ENCODE measurements at places on chromosomes 5 and 9.
A peak's percentile ranks its signal among the peaks of the same experiment; 100 is the strongest.

GRCh38 chr5:149798466-149798865 lies 68.4 kb downstream of the PPARGC1B start:
- no peak for DNase-seq

- DNase-seq = no peak
Measured at GRCh38 chr9:99680191-99680590, 141.5 kb upstream of the NR4A3 start.

DNA sequence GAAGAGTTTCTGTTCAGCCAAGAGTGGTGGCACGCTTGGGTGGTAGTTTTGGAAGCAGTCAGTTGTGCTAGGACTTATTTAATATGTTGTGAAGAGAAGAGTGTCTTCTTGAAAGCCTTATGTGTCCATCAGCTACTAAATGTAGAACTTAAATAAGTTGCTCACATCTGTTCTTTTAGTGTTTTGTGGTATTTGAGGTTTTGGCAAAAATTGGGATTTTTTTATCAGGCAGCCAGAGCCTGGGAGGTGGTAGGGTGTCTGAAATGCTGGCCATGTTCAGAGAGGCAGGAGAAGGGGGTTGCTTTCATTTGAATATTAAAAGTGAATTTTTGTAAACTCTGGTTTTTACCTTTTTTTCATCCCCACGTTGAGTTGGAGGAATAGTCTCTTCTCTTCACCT lies 24.2 kb upstream of the ZBTB34 start:
- peak; percentile 17 for DNase-seq

- DNase-seq = no peak
Measured at GRCh38 chr5:82218374-82219156, 59.6 kb downstream of the RPS23 start.

GRCh38 chr5:177358370-177358819 lies 671 bp downstream of the RGS14 start:
- no peak for DNase-seq

DNA sequence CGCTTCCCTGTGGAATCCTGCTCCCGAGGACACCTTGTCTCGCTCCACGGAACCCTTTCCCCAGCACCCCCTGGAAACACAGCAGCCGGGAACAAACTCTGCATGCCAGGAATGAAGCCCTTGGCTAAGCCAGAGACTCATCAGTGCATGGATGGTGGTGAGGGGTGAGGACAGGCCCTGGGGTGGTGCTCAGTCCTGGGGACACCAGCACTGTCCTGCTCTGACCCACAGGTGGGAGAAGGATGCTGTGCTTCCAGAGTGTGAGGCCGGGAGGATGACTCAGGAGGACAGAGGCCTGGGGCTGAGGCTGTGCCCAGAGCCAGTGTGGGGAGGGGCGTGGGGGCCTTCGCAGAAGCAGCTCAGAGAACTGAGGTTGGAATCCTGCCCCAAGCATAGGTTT lies 11.2 kb upstream of the EGR1 start:
- no peak for DNase-seq

DNA sequence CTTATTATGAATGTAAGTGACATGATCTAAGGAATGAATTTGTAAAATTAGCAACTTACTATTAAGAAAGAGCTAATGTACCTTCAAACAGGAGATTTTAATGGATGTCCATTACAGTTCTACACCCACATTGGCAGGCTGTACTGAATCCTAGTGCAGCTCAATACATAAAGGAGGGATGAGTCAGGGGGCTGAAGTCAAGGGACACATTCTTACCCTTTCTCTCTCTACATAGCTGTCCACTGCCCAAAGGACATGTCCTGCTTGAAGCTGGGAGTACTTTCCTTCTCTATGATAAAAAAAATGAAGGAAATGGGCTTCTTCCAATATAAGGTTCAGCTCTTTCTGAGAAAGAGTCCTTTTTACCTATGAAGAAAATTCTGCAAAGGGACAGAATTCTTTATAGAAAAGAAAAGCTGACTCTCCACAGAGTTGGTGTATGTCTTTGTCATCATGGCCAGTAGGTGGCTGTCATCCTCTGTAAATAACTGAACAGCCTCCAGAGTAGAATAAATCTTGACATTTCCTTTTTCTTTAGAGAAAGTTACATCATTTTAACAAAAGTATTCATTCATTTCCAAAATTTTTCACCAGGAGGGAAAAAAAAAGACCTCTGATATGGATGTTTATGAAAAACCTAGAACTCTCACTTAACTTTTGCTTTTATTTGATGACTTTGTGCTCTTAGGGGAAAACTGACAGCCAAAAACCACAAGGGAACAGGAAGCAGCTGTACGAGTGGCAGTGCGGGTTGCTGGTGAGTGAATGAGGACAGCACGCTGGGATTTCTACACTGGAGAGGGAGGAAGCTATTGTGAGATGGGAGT lies 13.1 kb upstream of the IFNA14 start:
- DNase-seq = peak; percentile 40

Measured in GM12865 (cell line).